ENCODE measurements at places on chromosomes 3 and 15.

- DNase-seq, result no peak
Measured at GRCh38 chr15:63933522-63933921, 99.8 kb upstream of the HERC1 start.

DNA sequence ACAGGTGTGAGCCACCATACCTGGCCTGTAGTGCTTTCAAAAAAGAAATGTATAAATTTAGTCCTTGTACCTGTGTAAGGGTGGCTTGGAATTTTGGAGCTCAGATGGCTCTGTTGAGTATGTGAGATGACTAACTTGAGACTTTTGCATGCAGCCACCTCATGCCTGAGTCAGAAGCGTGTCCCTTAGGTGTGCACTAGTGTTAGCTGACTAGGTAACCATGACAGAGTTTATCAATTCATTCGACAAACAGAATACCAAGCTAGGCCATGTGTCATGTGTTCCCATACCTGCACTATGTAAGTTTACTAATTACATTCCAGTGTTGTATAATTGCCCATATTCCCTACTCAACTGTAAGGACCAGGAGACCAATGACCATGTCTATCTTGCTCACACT lies 4.0 kb upstream of the ZNF639 start:
- no peak for DNase-seq

DNA sequence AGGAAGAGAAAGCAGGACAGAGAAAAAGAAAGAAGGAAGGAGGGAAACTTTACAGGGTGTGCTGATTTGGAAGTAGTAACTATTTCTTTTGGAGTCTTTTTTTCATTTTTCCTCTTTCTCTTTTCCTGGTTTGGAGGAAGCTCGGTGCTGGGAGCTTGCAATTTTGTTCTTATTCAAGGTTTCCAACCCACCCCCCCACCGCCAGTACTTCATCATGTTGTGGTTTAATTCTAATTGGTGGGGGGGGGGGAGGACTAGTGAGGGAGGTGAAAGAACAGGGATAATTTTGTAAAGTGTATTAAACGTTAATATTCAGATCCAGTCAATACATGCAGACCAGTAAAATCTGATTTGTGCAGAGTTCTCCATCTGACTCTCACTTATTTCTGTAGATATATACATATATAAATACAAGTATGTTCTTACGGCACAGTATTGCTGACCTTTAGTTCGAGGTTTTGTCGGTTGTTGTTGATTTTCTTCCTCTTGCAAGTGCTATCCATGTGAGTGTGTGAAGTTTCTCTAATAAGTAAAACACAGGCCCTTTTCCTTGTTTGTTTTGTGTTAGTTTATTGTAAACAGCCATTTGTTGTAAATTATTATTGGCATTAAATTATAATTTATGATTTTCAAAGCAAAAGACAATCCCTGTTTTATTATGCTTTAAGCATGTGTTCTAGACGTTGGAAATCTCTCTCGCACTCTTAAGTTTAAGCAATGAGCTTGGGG lies 9.3 kb downstream of the NR2F2 start:
- DNase-seq, result no peak

- DNase-seq, result no peak
Measured at GRCh38 chr3:60333710-60334109, 917.5 kb downstream of the FHIT start.

DNA sequence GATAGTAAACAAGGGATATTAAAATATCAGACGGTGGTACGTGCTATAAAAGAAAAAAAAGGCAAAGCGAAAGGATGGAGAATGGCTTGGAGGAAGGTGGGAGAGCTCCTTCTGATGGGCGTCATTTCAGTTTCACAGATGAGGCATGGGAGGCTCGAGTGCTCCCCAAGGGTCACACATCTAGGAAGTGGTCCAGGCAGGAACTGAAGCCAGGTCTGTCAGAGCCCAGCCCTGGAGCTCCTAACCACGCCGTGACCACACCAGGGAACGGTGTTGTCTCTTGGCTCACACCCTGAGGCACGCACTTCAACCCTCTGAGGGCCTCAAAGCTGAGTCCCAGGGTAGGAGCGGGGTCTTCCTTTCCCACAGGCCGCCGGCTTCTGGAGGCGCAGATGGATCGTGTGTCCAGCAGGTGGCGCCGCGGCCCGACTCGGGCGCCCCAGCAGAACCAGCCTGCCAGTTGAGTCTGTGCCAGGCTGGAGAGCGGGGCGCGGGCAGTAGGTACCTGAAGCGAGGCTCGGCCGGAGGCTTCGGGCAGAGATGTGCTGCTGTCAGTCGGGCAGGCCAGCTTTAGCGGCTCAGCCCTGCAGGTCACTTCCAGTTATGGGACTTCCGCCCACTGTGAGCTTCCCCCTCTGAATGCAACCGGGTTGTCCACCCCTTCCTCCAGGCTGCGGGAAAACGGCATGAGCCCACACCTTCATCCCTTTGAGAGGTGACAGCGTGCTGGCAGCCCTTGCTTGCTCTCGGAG lies 68.1 kb downstream of the SLC6A1 start:
- DNase-seq, result peak; percentile 29

- no peak for DNase-seq
Measured at GRCh38 chr15:73518876-73519733, 76.1 kb downstream of the REC114 start.

DNA sequence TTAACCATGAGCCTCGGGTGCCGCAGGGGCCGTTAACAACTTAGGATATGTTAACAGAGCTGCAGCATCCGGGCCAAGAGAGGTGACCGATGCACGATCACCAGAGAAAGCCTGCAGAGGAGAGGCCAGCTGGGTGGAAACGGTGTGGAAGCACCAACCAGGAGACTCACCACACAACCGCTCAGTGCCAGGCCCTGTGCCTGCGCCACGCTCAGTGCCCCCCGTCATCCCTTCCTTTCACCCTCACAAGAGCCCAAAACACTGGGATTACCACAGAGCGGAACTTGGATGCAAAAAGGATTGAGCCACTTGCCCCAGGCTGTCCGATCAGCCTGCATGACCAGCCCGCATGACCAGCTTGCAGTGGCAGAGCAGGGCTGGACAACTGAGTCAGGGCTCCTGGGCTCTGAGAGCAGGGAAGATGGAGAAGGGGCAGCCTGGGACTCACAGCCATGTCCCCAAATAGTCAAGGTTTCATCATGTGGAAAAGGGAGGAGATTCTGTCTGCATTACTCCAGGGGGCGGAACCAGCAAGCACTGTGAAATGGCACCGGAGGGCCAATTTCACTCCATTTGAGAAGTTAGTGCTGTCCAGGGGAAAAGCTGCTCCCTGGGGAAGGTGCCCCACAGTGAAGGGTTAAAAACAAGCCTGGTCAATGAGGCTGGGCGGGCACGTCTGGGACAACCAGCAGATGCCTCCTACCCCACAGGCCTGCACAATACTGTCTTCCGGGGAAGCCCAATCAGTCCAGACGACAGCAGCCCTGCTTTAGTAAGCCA lies 156.8 kb downstream of the ATP10A start:
- no peak for DNase-seq

- DNase-seq, result peak; percentile 15
Measured at GRCh38 chr3:154151969-154152368, 30.8 kb downstream of the ARHGEF26 start.

DNA sequence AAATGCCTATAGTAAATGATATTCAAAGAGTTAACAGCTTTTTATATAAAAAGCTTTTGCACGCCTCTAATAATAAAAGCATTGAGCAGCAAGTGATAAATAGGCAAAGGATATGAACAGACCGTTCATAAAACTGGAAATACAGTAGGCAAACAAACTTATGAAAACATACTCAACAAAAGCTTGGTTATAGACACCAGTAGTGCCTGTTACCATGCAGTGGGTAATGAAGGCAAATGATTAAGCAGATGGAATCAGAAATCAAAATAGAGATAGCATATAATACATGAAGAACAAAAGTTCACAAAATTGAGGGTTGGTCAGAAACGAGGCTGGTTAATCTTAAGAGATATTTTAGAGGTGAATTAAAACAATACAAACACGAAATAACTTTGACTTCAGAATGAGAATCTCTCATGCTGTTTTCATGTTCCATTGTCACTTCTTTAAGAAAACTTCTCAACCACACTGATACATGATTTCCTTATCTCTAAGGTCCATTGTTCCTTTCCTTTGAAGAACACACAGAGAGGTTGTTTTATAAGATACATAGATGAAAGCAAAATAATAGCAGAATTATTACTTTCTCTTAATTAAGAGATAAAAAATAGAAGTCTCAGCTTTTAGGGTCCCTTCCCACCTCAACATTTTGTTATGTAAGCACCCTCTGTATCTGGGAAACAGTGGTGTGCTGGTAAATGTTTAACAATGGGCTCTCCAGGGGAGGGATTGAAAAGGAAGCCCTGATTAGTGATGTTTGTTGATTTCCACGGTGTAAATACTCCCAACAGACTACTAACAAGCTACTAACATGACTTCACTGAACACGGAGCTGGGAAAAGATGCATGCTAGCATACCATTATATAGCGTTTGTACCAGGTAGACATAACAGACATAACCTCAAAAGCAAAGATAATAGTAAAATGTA lies 12.6 kb downstream of the RASGRP1 start:
- no peak for DNase-seq

GRCh38 chr15:51121118-51121517 lies 26.4 kb upstream of the TNFAIP8L3 start:
- DNase-seq, result peak; percentile 71

GRCh38 chr3:130865489-130865888 lies 28.4 kb upstream of the ATP2C1 start:
- DNase-seq, result no peak

DNA sequence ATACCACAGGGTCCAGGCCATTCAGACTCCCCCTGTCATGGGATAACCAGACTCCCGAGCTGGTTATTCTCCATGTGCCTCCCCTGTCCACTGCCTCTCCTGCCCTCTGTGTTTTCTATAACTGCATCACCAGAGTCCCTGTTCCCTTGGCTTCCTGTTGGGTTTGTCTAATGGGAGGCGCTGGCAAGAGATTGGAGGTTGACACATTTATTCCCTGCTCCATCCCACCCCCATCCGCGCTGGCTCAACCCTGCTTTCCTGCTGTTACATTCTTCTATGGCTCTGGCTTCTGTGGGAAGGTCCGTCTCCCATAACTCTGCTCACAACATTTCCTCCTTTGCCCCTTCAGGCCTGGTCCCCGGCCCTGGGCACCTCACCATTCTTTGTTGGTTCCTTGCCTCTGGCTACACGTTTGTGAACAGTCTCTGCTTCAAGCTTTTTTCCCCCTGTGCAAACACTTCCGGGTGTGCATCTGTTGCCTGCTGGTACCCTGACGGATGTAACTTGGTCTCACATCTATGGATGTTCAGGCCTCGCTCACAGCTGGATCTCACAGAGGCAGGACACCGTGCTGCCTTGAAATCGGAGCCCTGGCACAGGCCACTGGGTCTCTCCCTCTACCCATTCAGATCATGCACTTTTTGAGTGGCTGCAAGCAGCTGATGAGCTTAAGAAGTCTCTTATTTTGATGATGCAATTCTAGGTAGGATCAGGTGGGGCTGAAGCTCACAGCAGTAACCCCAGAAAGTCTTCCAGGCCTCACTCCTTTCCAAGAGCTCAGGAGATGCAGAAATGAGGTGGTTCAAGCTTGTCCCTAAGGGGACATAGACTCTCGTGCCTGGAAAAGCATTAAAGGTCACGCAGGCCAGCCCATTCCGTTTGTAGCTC lies 68.6 kb upstream of the ATP13A3 start:
- DNase-seq, result no peak

GRCh38 chr3:38543586-38543985 lies 47.4 kb downstream of the EXOG start:
- no peak for DNase-seq

- DNase-seq, result peak; percentile 87
Measured at GRCh38 chr3:15635121-15635661, 33.6 kb downstream of the BTD start.

Data from fibroblast of gingiva (primary cell).